ENCODE measurements at places on chromosomes 5 and 9. TPM values are rescaled to one million over a fixed set of nuclear protein-coding genes. Genes with fewer than 3 reads are reported as not detected.

The PCDHGA12 gene
- 2.1 TPM for total RNA-seq

The EIF4E1B gene
- total RNA-seq: 1.1 TPM

The AFAP1L1 gene
- 6.9 TPM for total RNA-seq

The PRDM9 gene
- not detected for total RNA-seq

The ADCY2 gene
- 165 TPM for total RNA-seq

The PCDHB16 gene
- 3.5 TPM for total RNA-seq

DNA sequence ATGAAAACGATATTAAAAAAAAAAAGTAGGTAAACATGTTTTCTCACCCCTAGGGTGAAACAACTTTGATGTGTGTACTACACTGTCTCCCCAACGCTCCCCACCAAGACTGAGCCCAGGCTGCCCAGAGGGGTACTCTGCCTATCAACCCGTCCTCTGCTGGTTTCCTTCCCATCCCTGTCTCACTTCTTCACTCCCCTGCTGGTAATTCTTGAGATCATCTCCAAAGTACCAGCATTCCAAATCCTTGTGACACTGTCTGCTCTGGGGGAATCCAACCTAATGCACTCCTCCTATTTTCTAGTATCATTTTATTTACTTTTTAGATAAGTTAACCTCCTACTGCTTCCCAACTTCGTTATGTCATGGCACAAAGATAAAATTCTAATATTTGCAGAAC, 6.3 kb upstream of the APTX start:
- no peak overlapping the region for H3K27ac ChIP-seq
- no peak for DNase-seq
- H3K4me3 ChIP-seq: no peak overlapping the region
- H3K27me3 ChIP-seq: no peaks in the 10 kb centered on the region
- no peaks in the 10 kb centered on the region for H3K4me1 ChIP-seq
- H3K36me3 ChIP-seq: no peaks in the 10 kb centered on the region

- H3K36me3 ChIP-seq: no peaks in the 10 kb centered on the region
- H3K27ac ChIP-seq: no peak overlapping the region
- no peaks in the 10 kb centered on the region for H3K4me1 ChIP-seq
- DNase-seq: no peak
- no peak overlapping the region for H3K4me3 ChIP-seq
- no peaks in the 10 kb centered on the region for H3K27me3 ChIP-seq
Measured at GRCh38 chr9:92429836-92430235, 5.6 kb upstream of the OMD start.

DNA sequence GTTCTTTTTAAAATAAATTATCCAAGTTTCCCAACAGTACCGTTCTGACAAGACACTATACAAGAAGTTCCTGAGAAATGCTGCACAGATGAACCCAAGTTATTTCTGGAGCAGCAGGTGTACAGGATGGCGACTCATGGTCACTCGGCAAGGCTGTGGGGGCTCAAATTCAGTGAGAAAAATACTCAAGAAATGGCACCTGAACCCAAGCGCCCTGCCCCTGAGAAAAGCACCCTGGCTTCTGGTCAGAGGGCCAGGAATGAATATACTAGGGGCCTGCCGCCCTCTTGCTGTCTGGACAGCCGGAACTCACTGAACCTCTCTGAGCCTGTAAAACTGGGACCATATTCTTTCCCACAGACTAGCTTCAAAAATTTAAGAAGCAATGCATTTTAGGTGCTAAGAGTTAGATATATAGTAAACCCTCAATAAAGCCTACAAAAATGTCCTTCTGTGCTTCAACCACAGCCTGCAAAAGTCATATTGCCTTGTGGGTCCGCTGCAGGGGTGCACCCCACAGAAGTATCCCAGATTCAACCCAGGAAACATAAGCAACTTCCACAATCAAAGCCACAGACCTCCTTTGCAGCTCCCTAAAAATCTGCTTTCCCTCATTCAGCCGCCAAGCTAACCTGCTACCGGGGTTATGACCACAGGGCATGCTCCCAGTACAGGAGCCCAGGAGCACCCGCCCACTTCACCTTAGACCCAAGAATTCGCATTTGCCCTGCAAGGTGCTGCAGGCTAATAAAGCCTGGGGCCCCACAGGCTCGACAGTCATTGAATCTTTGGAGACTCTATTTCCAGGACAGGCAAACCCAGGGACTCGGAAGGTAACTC, 1.4 kb downstream of the RAPGEF1 start:
- H3K4me1 ChIP-seq: peaks cover 45% of the 10 kb centered on the region
- H3K27me3 ChIP-seq: no peaks in the 10 kb centered on the region
- H3K27ac ChIP-seq: no peak overlapping the region
- DNase-seq: peak; percentile 46

- DNase-seq: no peak
- peaks cover 22% of the 10 kb centered on the region for H3K36me3 ChIP-seq
- no peak overlapping the region for H3K4me3 ChIP-seq
- no peaks in the 10 kb centered on the region for H3K4me1 ChIP-seq
- no peak overlapping the region for H3K27ac ChIP-seq
Measured at GRCh38 chr9:4831944-4832343, 39.2 kb downstream of the RCL1 start.

DNA sequence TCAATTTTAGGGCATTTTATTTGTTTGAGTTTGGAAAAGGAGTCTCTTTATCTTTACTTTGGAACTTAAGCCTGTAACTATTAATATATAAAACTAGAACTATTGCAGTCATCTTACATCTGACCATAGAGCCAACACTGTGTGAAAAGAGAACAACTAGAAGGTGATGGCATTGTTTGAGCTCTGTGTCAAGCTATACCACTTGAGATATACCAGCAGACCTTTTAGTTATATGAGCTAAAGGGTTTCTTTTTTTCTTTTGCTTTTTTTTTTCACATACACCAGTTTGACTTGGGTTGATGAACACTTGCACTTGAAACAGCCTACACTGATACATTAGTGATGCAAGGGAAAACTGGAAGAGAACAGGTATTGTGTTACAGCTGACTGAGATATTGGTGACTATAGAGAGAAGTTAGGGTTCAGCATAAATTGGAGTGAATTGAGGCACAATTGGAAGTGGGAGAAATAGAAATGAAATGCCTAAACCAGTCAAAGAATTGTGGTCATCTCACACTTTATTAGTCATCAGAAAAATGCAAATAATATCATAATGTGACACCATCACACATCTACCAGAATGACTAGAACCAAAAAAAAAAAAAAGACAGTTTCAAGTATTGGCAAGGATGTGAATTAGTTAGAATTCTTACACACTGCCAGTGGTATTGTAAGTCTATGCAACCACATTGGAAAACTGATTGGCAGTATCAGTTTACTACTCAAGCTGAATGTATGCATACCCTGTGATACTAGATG, 60.9 kb downstream of the ADRB2 start:
- H3K4me3 ChIP-seq: no peak overlapping the region
- H3K27ac ChIP-seq: no peak overlapping the region
- no peak for DNase-seq
- 0 out of 2 replicates have a peak, but pooled peaks cover 7% of the 10 kb centered on the region for H3K36me3 ChIP-seq
- H3K27me3 ChIP-seq: no peaks in the 10 kb centered on the region

DNA sequence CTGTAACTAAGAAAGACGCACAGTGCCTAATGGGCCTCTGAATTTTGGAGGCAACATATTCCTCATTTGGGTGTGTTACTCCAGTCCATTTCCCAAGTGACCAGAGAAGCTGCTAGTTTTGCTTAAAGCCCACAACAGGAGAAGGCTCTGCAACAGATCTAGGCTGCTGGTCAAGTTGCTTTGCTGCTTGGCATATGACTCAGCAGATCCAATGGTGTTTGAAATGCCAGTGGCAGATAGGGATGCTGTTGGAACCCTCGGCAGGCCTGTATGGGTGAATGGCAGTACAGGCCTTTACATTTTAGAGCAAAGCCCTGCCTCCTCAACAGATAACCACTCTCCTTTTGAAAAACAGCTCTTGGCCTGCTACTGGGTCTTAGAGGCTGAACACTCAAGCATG, 36.2 kb upstream of the ROR2 start:
- peaks cover 6% of the 10 kb centered on the region for H3K36me3 ChIP-seq
- no peak for DNase-seq
- H3K4me3 ChIP-seq: no peak overlapping the region
- H3K4me1 ChIP-seq: no peaks in the 10 kb centered on the region
- H3K27ac ChIP-seq: no peak overlapping the region

- no peaks in the 10 kb centered on the region for H3K27me3 ChIP-seq
- no peak overlapping the region for H3K4me3 ChIP-seq
- no peaks in the 10 kb centered on the region for H3K36me3 ChIP-seq
- H3K4me1 ChIP-seq: 0 out of 2 replicates have a peak, but pooled peaks cover 6% of the 10 kb centered on the region
Measured at GRCh38 chr9:119781886-119782285, 412.7 kb upstream of the BRINP1 start.

GRCh38 chr9:136007934-136008692, 46.9 kb upstream of the UBAC1 start:
- H3K36me3 ChIP-seq: no peaks in the 10 kb centered on the region
- no peak overlapping the region for H3K4me3 ChIP-seq
- H3K27ac ChIP-seq: peak overlapping the region; percentile 46
- no peak for DNase-seq
- H3K27me3 ChIP-seq: no peaks in the 10 kb centered on the region

GRCh38 chr9:36576866-36577265, 4.2 kb downstream of the MELK start:
- H3K4me1 ChIP-seq: peaks cover 18% of the 10 kb centered on the region
- H3K4me3 ChIP-seq: no peak overlapping the region
- no peak for DNase-seq
- H3K36me3 ChIP-seq: peaks cover 6% of the 10 kb centered on the region
- H3K27me3 ChIP-seq: no peaks in the 10 kb centered on the region

- H3K27me3 ChIP-seq: no peaks in the 10 kb centered on the region
- peaks cover 15% of the 10 kb centered on the region for H3K4me1 ChIP-seq
- H3K27ac ChIP-seq: no peak overlapping the region
- no peaks in the 10 kb centered on the region for H3K36me3 ChIP-seq
- H3K4me3 ChIP-seq: no peak overlapping the region
- DNase-seq: no peak
Measured at GRCh38 chr5:144142824-144143162, 27.7 kb downstream of the YIPF5 start.

- H3K4me3 ChIP-seq: no peak overlapping the region
- no peaks in the 10 kb centered on the region for H3K27me3 ChIP-seq
- no peak for DNase-seq
- H3K4me1 ChIP-seq: 0 out of 2 replicates have a peak, but pooled peaks cover 4% of the 10 kb centered on the region
- H3K36me3 ChIP-seq: no peaks in the 10 kb centered on the region
Measured at GRCh38 chr9:104025104-104025503, 69.0 kb upstream of the SMC2 start.

DNA sequence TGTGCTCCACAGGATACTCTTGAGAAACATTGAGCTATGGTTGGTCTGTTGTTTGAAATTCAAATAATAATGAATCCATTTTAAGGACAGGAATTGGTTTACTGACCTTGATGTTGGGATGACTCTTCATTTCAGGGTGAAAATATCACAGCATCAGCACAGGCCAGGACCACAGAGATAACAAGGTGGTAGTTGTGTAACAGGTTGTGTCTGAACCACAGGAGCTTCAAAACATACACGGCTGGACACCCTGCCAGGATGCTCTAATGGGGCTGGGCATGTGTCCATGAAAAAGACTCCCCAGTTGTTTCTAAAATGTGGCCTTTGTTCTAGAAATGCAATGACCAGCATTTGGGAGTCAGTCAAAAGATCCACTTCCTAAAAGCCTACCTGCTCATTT, 69.8 kb downstream of the ACO1 start:
- H3K4me1 ChIP-seq: peaks cover 10% of the 10 kb centered on the region
- peaks cover 34% of the 10 kb centered on the region for H3K36me3 ChIP-seq
- H3K27me3 ChIP-seq: no peaks in the 10 kb centered on the region
- H3K4me3 ChIP-seq: no peak overlapping the region
- DNase-seq: no peak
- no peak overlapping the region for H3K27ac ChIP-seq

GRCh38 chr5:113760486-113760885, 247.0 kb downstream of the YTHDC2 start:
- H3K36me3 ChIP-seq: peaks cover 15% of the 10 kb centered on the region
- no peak for DNase-seq

GRCh38 chr5:51806677-51807076, 423.4 kb downstream of the ISL1 start:
- no peak overlapping the region for H3K4me3 ChIP-seq
- no peaks in the 10 kb centered on the region for H3K36me3 ChIP-seq
- peaks cover 6% of the 10 kb centered on the region for H3K4me1 ChIP-seq
- H3K27me3 ChIP-seq: no peaks in the 10 kb centered on the region
- no peak for DNase-seq

- no peak for DNase-seq
- H3K27ac ChIP-seq: peak overlapping the region; percentile 26
- no peaks in the 10 kb centered on the region for H3K27me3 ChIP-seq
Measured at GRCh38 chr9:118109542-118109941, 405.3 kb downstream of the TLR4 start.

DNA sequence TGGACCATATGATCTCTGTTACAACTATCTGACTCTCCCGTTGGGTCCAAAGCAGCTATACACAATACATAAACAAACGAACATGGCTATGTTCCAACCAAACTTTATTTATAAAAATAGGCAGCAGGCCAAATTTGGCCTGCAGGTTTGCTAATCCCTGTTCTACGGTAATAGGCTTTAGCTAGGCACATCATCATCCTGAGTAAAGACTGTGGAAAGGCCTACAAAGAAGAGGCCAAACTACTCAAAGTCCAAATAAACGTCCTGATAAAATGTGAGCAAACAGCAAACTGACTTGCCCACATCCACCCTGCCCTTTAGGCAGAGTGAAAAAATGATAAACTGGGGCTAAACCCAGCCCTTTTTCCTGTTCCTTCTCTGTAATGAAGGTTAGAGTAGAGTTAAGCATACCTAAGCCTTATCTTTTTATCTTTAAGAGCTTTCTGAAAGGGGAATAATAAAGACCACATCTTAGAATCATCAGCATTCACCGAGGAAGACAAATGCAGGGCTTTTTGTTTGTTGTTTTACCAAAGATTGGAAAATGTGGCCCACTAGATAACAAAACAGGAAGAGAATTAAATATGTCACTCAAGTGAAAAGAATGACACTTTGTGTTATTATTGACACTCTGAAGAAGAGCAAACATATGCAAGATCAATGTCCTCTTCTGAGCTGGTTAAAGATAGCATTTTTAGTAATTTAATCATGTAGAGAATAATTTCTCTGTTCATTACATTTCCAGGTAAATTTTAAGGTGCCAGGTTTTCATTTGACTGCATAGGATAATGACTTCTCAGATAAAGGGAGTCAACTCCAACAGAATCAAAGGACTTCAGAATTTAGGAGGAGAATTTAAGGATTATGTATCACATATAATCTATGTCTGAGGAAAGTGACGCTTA, 160.0 kb upstream of the GNA14 start:
- H3K4me3 ChIP-seq: no peak overlapping the region
- 0 out of 2 replicates have a peak overlapping the region, but pooled peaks have one; percentile 7 for H3K27ac ChIP-seq
- H3K27me3 ChIP-seq: no peaks in the 10 kb centered on the region

DNA sequence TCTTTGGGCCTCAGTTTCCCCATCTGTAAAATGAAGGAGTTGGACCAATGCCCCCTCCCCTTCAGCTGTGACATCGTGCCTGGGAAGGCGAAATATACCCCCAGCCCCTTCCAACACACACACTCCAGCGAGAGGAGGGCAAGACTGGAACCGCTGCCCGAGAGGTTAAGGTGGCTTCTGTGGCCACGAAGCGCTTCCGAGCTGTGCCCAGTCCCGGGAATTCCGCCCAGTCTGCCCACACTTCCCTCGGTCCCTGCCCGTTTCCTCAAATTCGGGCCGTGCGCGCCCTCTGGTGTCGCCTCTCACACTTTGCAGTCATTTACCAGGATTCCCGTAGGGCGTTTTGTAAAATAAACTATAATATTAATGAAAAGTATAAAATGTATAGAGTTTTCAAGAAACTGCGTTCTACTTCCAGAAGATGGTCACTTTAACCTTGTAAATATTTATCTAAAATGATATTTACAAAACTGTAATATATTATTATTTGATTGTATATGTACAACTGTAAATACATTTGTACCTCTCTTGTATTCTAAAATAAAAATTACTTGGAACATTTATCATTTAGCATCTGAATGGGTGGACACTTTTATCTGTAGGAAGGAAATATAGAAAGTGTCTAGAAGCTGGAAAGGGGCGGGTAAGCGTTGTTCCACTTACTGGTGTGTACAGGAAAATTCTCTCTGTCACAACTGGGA, 11.0 kb upstream of the EXOSC2 start:
- H3K36me3 ChIP-seq: peaks cover 3% of the 10 kb centered on the region
- peak overlapping the region; percentile 79 for H3K4me3 ChIP-seq

Data from WTC11 (cell line).